Neural crest cell (in vitro differentiated cells): ENCODE measurements at places on chromosomes 13 and 19. TPM values are rescaled to one million over a fixed set of nuclear protein-coding genes. Genes with fewer than 3 reads are reported as not detected.

The POGLUT2 gene
- 29.9 and 31.1 TPM in 2 replicates for total RNA-seq

GRCh38 chr19:31312009-31312676 lies 37.1 kb downstream of the TSHZ3 start:
- DNase-seq = no peak
- no peak overlapping the region for H3K27ac ChIP-seq
- no peaks in the 10 kb centered on the region for H3K36me3 ChIP-seq
- H3K27me3 ChIP-seq = peaks cover 4% of the 10 kb centered on the region

GRCh38 chr19:12778017-12778904 lies 2.9 kb upstream of the HOOK2 start:
- peak; percentile 40 for DNase-seq
- H3K27ac ChIP-seq = peak overlapping the region; percentile 82
- no peaks in the 10 kb centered on the region for H3K36me3 ChIP-seq
- peak overlapping the region; percentile 87 for H3K4me3 ChIP-seq
- peaks cover 9% of the 10 kb centered on the region for H3K27me3 ChIP-seq

- H3K36me3 ChIP-seq = peaks cover 2% of the 10 kb centered on the region
- no peaks in the 10 kb centered on the region for H3K4me1 ChIP-seq
- no peak overlapping the region for H3K27ac ChIP-seq
- no peak for DNase-seq
- no peaks in the 10 kb centered on the region for H3K27me3 ChIP-seq
Measured at GRCh38 chr13:48142436-48142835, 47.5 kb upstream of the MED4 start.
